ENCODE measurements at places on chromosomes 2 and 18. TPM values are rescaled to one million over a fixed set of nuclear protein-coding genes. Genes with fewer than 3 reads are reported as not detected.

OLA1 gene
- 131 TPM for total RNA-seq

DPY30 gene
- total RNA-seq, result 106 TPM

CMPK2 gene
- total RNA-seq, result 0.19 TPM

DYSF gene
- total RNA-seq, result 1.3 TPM

RSAD2 gene
- not detected for total RNA-seq

SULT1C2 gene
- not detected for total RNA-seq

RAMP1 gene
- total RNA-seq, result 8.2 TPM
